AG09319 (cell line): ENCODE measurements at places on chromosomes 3 and 15.

DNA sequence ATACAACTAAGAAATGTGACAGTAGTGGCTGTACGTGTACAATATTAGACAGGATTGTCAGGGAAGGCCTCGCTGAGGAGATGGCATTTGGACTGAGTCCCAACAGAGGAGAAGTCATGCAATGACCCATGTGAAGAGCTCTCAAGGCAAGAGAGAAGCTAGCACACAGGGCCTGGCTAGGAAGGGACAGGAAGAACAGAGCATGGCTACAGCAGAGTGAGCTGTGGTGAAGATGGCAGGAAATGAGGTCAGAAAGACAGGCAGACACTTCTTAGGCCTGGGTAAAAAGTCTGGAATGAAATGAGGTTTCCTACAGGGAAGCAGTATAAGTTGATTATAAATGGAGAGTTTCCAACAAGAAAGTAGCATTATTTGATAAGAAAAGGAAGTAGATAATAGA lies 33.2 kb upstream of the LEKR1 start:
- DNase-seq = no peak

DNA sequence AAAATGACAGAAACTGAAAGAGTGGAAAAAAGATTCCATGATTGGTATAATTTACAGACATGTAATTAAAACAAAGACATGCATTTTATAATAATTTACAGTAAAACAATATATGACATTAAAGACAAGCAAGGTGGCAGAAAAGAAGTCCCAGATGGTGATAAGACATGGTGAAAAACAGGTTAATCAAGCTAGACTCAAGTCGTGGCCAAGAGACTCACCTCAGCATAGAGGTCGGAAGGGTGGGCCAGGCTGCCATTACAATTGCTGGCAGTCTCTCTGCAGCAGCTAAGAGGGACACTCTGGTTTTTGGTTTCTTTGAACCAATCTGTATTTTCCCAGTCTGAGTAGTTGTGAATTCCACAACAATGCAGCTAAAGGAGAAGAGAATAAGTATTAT lies 18.4 kb downstream of the TSPAN3 start:
- DNase-seq = no peak

DNA sequence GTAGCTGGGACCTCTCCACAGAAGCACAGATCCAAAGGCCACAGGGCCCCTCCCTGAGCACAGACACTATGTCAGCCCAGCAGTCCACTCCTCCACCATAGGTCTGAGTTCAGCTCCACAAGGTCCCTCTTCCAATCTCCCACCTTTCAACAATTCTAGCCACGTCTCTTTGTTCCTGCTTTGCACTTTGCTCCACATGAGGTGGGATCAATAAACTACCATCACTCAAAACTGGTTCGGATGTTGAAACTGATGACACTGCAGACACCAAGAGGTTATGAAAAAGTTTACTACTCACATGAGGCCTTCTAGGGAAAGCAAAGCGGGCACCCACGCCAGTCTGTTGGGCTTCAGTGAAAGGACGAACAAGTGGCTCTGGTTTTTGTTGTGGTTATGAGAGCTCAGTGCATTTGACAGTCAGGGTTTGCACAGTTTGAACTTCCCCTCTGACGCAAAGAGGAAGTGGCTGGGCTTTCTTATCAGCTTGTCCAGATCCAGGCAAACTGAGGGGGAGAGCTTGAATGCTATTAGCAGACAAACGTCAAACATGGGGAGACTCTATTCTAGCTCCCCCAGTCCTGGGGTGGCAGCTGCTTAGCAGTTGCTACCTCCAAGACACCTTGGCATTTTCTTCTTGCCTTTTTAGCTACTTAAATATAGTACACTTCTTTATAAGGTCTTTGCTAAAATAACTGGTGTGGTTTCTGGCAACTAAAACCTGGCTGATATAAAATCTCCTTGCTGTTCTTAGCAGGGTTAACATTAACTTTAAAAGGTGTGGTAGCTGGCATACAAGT lies 37.8 kb downstream of the ZNF445 start:
- DNase-seq = no peak

GRCh38 chr3:195450731-195451229 lies 8.0 kb upstream of the ACAP2 start:
- DNase-seq = peak; percentile 67

- no peak for DNase-seq
Measured at GRCh38 chr3:168123201-168124176, 27.8 kb upstream of the GOLIM4 start.

DNA sequence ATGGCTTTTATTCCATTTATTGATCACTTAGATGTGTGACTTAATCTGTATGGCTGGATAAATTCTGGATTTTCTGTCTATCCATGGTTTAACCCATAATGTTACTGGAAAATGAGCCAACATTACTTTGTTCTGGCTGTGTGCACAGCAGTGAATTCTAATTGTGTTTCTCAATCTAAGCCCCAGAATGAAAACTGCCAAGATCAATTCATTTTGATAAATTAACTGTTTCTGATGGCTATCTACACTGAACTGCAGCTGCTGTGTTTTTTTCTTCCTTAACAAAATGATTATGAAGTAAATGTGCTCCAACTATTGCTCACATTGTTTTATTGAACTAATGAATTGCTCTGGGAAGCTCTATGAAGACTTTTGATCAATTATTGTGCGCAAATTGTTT lies 35.7 kb upstream of the CPB1 start:
- DNase-seq = no peak

DNA sequence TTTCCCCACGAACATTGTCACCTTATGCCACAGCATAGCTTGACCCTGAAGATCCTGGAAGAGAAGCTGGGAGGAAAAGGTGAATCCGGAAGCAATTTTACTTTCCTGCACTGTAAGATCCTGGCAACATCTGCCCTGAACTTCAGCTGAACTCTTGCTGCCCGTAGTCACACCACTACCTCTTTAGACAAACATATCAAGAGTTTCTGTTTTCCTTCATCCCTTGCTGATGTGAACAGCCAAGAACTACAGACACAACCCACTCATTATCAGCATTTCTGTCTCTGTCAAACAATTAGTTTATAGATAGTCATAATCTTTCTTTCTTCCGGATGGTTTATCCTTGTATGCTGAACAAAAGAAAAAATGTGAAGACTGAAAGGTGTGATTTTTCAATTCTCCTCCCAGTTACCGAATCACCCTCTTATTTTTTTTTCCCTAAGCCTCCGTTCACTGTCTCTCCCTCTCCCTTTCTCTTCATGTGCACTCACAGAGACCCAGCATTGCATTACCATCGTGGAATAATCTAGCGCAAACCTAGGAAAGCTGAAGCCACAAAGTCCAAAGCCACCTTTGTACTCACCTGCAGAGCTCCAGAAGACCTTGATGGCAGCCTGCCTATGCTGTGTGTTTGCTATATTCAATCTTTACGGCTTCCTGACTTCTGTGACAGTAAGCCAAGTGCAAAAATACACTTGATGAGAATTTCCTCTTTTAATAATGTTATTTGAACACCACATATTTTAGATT lies 229.2 kb downstream of the CDIN1 start:
- DNase-seq = no peak

- no peak for DNase-seq
Measured at GRCh38 chr3:111998636-111999483, at the start of gene TAGLN3. Gene TAGLN3 (plus strand): TSS chr3:111998922. CDS start chr3:111999423, 501 bp downstream.

- DNase-seq = no peak
Measured at GRCh38 chr15:56804279-56804678, 71.0 kb upstream of the ZNF280D start.

DNA sequence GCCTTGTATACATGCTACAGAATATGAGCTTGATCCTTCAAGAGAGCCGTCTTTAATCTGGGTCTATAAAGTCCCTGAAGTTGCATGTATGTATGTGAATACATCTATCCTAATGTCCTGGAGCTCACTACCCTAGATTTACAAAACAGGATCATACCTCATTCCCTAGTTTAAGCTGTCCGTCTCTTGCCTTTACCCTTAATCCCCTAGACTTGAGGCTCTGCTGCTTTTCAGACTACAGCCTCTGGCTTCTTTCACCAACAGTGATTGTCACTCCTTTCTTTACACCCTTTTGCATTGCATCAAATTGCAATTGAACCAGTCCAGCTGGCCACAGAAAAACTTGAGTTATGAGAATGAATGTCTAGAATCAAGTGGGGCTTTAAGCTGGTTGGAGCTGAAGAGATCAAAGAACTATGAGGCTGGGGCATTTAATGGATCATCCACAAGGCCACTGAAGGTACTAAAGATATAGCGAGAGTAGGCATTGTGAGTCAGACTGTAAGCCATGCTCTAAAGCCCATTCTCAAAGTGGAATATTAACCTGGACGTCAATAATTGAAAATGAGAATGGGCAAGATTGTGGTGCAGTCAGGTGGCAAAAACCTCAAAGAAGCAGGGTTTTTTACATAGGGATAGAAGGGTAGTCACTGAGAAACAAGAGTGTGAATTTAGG lies 12.3 kb upstream of the PLD1 start:
- DNase-seq = no peak

GRCh38 chr3:45198264-45199260 lies 27.5 kb downstream of the TMEM158 start:
- no peak for DNase-seq

GRCh38 chr3:42216931-42217333 lies 49.1 kb downstream of the CCK start:
- DNase-seq = no peak

GRCh38 chr3:114974387-114974786 lies 172.7 kb downstream of the ZBTB20 start:
- no peak for DNase-seq

DNA sequence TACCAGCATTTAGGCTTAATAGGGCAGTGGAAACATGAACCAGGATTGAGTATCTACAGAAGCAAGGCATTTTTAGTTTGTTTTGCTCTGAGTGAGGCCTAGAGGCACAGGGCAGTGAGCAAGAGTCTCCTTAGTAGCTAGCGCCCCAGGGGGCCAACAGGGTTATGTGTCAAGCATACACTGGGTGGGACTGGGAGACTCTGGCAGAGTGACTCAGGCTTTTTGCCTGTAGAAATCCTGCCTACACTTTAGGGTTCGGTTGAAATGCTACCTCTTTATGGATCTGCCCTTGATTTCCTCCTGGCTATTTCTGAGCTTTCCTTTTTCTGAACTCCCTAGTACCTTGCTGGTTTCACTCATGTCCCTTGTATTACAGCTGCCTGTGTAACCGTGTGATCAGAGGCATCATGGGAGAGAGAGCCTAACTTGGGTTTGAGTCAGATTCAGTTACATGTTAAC lies 72.2 kb downstream of the TOP2B start:
- DNase-seq = peak; percentile 37

DNA sequence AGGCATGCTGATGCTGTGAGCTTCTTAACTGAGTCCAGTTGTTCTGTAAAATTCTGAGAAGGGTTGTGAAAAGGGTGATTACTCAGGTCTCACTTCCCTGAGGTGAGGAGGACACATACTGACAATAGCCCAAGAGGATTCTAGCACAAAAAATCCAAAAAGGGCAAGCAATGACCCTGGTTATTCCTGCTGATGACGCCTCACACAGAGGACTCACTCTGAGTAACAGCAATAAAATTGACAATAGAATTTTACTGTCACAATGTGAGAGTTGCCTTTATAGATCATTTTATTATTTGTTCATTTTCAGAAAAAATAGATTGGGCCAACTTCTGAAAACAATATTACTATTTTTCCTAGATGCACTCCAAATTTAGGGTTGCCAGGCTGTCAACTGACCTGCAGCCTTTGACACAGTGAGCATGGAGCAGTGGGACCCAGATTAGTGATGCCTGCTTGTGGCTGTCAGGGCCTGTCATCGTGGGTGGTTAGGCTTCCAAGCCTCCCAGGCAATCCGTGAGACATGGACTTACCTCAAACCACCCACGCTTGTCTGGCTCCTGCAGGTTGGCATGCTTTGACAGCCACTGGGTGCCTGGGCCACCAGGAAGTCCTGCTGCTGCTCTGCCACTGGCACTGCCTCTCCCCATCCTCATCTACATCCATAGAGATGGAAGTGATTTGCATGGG lies 396.0 kb upstream of the THBS1 start:
- DNase-seq = no peak

DNA sequence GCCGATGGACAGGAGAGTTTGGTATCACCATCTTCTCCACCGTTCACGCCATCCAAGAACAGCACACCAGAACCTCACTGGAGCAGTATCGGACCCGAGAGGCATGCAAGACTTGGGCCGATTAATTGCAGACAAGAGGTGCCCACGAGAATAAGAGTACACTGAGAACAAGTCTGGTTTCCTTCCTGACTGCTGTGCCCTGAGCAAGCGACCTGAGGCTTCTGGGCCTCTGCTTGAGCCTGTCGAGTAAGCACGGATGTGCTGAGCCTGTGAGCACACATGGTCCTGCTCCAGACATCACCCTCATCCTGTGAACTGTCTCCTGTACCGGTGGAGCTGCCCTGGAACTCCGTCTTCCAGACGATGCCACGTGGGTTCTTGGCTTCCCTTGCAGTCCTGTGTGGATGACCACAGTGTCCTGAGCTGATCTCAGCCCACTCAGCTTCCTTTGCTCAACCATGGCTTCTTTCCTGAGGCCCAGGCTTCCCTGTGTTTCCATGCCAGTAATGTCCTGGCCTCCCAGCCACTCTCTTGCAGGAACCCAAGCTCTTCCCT lies 34.3 kb upstream of the SNRPA1 start:
- no peak for DNase-seq

GRCh38 chr3:52695798-52696671 lies 9.6 kb downstream of the GLT8D1 start:
- DNase-seq = no peak

- no peak for DNase-seq
Measured at GRCh38 chr3:106371221-106371970, 502.6 kb upstream of the CBLB start.

DNA sequence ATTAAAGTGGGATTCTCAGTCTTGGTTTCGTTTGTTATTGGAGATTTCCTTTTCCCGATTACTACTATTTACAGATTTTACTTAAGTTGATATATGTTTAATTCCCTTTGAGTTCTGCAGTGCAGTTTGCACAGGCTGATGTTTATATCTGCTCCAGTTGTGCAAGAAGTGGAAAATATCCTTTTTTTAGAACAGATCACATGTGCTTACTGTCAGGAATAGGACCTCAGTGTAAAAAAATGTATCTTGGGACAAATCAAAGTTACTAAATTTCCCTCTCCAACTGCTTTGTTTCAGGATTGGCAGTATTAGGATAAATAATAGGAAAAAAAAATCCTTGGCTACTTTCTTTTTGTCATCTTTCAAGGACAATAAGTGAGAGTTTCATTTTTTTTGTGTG lies 6.9 kb downstream of the MITF start:
- peak; percentile 23 for DNase-seq
